Fibroblast of the aortic adventitia (primary cell): ENCODE measurements at places on chromosomes 2 and 18. TPM values are rescaled to one million over a fixed set of nuclear protein-coding genes. Genes with fewer than 3 reads are reported as not detected.

DNA sequence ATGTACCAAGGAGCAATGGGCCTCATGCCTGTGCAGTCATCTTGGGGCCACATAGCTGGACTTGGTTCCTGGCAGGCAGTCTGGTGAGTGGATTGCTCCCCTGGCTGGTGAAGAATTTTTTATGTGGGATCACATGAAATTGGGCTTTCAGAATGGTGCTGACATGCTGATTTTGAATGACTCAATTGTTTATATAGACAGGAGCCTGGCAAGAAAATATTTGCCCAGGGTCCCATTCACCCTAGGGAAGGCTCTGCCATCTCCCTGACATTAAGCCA lies 266.9 kb downstream of the DYSF start:
- no peak for DNase-seq

Gene ATAD2B
- total RNA-seq: 10.6 and 22.4 TPM in 2 replicates

Gene CCDC141
- 1.8 and 2.7 TPM in 2 replicates for total RNA-seq

Gene MSTN
- 0.08 and 0.18 TPM in 2 replicates for total RNA-seq

DNA sequence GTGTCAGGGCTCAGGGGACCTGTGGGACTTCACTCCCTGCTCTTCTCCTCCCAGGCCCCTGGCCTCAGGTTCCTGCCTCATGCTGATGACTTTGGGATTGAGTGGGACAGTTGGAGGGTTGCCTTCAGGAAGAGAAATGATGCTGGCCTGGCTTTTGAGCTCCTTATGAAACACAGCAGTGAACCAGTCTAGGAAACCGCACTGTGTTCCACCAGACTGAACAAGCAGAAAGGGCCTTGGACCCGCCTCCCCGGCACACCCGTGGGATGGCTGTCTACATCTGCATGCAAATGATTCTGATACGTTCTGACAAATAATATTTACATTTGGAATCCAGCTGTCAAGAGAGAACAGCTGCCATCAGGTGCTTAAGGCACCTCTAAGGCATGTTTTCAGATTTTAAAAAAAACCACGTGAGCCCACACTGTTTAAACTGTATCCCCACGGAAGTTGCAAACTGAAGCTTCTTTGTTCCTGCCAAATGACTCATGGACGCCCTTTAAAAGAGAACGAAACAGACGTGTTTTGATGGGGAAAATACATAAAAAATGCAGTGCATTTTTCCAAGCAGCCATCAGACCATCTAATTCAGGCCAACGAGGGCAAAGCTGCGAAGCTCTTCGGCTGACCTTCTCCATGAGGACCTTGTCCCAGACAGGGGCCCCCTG lies 27.6 kb upstream of the ASAP2 start:
- DNase-seq: peak; percentile 96
